ENCODE measurements at places on chromosomes 1 and 21. TPM values are rescaled to one million over a fixed set of nuclear protein-coding genes. Genes with fewer than 3 reads are reported as not detected.

PTPRF gene
- total RNA-seq, result 67.2 TPM

RGS18 gene
- total RNA-seq, result not detected

TCHHL1 gene
- total RNA-seq, result not detected

MED8 gene
- 61.6 TPM for total RNA-seq

NHLH1 gene
- 0.20 TPM for total RNA-seq

- DNase-seq, result no peak
- peaks cover 22% of the 10 kb centered on the region for H3K4me1 ChIP-seq
- H3K27me3 ChIP-seq, result no peaks in the 10 kb centered on the region
- H3K27ac ChIP-seq, result peak overlapping the region; percentile 47
- H3K4me3 ChIP-seq, result no peak overlapping the region
- peaks cover 95% of the 10 kb centered on the region for H3K36me3 ChIP-seq
These were observed 29.3 kb upstream of the SLC45A3 start for GRCh38 chr1:205709640-205710039.

GRCh38 chr1:222224156-222224555 is 323.7 kb downstream of the HHIPL2 start:
- no peak overlapping the region for H3K27ac ChIP-seq
- H3K27me3 ChIP-seq, result no peaks in the 10 kb centered on the region
- H3K4me1 ChIP-seq, result peaks cover 7% of the 10 kb centered on the region
- DNase-seq, result no peak
- no peaks in the 10 kb centered on the region for H3K36me3 ChIP-seq

GRCh38 chr1:150552128-150552910 is 3.1 kb downstream of the ADAMTSL4 start:
- peaks cover 33% of the 10 kb centered on the region for H3K4me1 ChIP-seq
- peak overlapping the region; percentile 81 for H3K27ac ChIP-seq
- DNase-seq, result peak; percentile 97
- H3K4me3 ChIP-seq, result peak overlapping the region; percentile 41

DNA sequence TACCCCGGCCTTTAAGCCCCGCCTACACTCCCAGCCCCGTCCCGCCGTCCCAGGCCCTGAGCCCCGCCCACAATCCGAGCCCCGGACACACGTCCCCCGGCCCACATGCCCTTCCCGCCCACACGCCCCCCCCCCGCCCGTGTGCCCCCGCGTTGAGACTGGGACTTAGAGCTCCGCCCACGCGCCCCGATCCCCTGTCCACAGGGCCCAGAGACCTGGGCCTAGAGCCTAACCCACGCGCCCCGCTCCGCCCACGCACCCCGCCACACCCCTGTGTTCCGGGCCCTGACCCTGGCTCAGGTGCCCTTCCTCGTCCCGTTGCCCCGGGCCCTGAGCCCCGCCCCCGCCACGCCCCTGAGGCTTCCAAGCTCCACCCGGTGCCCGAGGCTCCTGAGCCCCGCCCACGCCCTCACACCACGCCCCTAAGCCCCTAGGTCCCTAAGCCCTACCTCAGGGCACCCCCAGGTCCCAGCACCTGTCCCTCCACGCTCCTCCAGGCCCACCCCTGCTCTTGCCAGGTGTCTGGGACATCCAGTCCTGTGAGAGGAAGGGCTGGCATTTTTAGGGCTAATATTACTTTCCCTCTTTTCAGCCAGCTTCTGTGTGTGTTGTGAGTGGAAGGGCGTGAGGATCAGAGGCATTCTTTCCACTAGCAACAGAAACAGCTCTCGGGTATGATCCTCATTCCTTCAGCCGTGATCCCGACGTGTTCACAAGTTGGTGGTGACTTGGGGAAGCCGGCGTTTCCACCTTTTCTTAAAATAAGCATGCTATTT is 552 bp upstream of the GPR157 start:
- peak overlapping the region; percentile 44 for H3K27ac ChIP-seq
- peak; percentile 80 for DNase-seq
- no peaks in the 10 kb centered on the region for H3K27me3 ChIP-seq
- peaks cover 10% of the 10 kb centered on the region for H3K4me1 ChIP-seq

DNA sequence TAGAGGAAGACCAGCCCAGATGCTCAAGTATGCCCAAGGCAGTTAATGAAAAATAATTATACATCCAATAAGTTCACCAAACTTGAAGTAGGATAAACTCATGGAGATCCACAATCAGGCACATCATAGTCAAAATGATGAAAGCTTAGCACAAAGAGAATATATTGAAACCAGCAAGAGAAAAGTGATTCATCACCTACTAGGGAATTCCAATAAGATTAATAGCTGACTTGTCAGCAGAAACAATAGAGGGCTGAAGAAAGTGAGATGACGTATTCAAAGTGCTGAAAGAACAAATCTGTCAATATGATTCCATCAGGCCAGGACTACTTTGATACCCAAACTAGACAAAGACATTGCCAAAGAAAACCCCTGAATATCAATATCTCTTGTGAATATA is 251.7 kb upstream of the BEND5 start:
- no peak overlapping the region for H3K4me3 ChIP-seq
- H3K27ac ChIP-seq, result no peak overlapping the region
- no peaks in the 10 kb centered on the region for H3K36me3 ChIP-seq
- no peaks in the 10 kb centered on the region for H3K27me3 ChIP-seq
- no peaks in the 10 kb centered on the region for H3K4me1 ChIP-seq

- H3K4me1 ChIP-seq, result no peaks in the 10 kb centered on the region
- H3K27ac ChIP-seq, result no peak overlapping the region
- peak; percentile 63 for DNase-seq
- H3K27me3 ChIP-seq, result no peaks in the 10 kb centered on the region
These were observed 107.5 kb downstream of the SPAG17 start for GRCh38 chr1:118077331-118078045.

GRCh38 chr21:41660748-41661147 is 106.1 kb downstream of the RIPK4 start:
- no peak overlapping the region for H3K4me3 ChIP-seq
- H3K27me3 ChIP-seq, result no peaks in the 10 kb centered on the region
- peaks cover 9% of the 10 kb centered on the region for H3K4me1 ChIP-seq
- DNase-seq, result no peak
- no peaks in the 10 kb centered on the region for H3K36me3 ChIP-seq

DNA sequence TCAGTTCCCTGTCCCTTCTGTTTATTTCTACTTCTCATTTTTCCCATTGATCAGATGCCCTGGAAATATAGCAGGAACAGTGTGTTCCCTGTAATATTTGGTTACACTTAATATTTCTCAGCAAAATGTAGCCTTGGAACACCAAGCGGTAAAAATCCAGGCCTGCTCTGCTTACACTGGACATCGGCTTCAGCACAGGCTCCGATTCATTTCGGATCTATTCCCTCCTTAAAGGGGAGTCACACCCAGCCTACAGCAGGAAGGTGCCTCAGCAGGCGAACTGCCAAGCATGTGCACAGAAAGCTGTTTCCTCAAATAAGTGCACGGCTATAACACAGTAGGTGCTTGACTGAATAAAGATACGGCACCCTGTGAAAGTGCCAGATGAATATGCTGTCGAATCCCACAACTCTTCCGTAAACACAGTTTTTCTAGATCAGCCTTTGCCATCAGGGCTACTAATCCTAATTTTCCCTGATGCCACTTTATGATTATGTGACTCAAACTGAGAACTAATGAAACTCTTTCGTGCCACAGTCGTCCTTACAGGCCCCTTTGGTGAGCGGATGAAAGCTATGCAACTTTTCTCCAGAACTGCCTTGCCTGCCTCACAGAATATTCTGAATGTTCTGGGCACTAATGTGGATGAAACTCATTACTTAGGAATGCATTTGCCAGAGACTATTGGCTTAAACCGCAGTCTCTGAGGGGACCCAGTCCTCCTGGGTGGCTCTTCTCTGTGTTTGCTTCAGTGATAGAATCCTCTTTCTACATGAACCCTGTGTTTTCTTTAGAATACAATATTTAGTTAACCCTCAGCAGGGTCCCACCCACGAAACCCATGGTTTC is 275.5 kb upstream of the RUNX1 start:
- no peak overlapping the region for H3K4me3 ChIP-seq
- peaks cover 9% of the 10 kb centered on the region for H3K4me1 ChIP-seq

DNA sequence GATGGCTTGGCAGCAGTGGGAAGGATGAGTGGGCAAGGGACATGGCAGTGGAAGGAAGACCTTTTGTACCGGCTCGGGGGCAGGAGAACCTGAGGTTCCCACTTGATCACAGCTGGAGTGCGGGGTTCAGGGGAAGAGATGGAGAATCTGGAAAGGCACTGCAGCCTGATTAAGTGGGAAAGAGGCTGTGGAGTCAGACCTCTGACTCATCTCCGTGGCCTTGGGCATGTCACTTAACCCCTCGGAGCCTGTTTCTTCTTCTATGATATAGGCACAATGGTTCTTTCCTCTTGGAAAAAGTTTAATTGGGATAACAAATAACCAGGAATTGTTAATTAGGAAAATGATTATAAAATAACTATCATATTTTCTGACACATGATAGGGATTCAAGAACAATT is 13.1 kb upstream of the TMEM61 start:
- no peaks in the 10 kb centered on the region for H3K36me3 ChIP-seq
- no peak overlapping the region for H3K4me3 ChIP-seq
- no peaks in the 10 kb centered on the region for H3K27me3 ChIP-seq
- no peak overlapping the region for H3K27ac ChIP-seq
- DNase-seq, result peak; percentile 59

GRCh38 chr1:2406451-2407041 is 5.8 kb downstream of the PEX10 start:
- H3K36me3 ChIP-seq, result peaks cover 44% of the 10 kb centered on the region
- no peak for DNase-seq
- no peak overlapping the region for H3K27ac ChIP-seq
- H3K4me3 ChIP-seq, result no peak overlapping the region

- H3K27ac ChIP-seq, result peak overlapping the region; percentile 31
- no peaks in the 10 kb centered on the region for H3K36me3 ChIP-seq
- no peak for DNase-seq
- H3K4me3 ChIP-seq, result no peak overlapping the region
These were observed 10.9 kb downstream of the TMEM53 start for GRCh38 chr1:44663417-44663816.

- DNase-seq, result no peak
- no peak overlapping the region for H3K4me3 ChIP-seq
- H3K27ac ChIP-seq, result no peak overlapping the region
- no peaks in the 10 kb centered on the region for H3K4me1 ChIP-seq
These were observed 303.0 kb downstream of the NTNG1 start for GRCh38 chr1:107443860-107444259.

GRCh38 chr1:108862017-108862610 is 5.2 kb upstream of the AKNAD1 start:
- H3K4me3 ChIP-seq, result no peak overlapping the region
- H3K27me3 ChIP-seq, result no peaks in the 10 kb centered on the region
- no peak for DNase-seq
- H3K36me3 ChIP-seq, result peaks cover 12% of the 10 kb centered on the region

GRCh38 chr1:177236962-177237361 is 66.2 kb downstream of the BRINP2 start:
- no peak for DNase-seq
- H3K36me3 ChIP-seq, result no peaks in the 10 kb centered on the region
- no peaks in the 10 kb centered on the region for H3K4me1 ChIP-seq
- H3K4me3 ChIP-seq, result no peak overlapping the region
